DMS 273 treated with DMSO at 0.1 percent for 48 hours (cell line): ENCODE measurements at places on chromosomes 11 and 22.

DNA sequence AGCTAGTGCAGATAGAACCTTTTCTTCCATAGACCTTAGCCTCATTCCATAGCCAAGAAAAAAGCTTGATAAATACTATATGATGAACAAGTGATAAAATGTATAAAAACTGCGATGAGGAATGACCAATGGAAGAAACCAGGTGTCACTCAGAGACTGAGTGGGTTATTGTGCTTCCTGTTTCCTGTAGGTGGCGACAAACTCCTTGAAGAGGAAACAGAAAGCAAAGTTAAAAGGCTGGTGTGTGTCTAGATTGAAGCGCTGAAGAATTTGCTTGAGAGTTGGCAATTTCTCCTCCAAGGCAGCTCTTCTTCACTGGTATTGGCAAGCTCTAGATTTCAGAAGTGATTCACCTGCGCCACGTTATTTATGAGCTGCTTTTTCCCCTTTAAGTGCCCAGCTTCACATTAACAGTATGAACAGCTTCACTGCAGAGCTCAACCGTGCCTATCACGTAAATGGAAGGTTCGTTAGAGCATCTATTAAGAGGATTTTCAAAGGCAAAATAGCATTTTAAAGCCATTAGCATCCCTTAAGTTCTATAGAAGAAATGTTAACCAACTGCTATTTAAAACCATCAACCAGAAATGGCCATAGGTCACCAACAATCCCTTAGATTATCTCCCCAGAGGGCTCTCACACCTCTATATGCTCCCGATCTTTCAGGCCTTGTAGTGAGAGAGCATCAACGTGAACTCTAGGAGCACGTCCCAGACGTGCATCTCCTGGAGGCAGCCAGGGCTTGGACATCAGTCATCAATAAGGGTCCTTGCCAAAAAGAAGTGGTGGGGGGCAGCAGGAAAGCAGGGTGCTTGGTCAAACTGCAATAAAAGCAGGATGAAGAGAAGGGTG, 179.4 kb downstream of the CADM1 start:
- DNase-seq, result peak; percentile 22

GRCh38 chr11:34758262-34758661, 137.4 kb downstream of the EHF start:
- no peak for DNase-seq

DNA sequence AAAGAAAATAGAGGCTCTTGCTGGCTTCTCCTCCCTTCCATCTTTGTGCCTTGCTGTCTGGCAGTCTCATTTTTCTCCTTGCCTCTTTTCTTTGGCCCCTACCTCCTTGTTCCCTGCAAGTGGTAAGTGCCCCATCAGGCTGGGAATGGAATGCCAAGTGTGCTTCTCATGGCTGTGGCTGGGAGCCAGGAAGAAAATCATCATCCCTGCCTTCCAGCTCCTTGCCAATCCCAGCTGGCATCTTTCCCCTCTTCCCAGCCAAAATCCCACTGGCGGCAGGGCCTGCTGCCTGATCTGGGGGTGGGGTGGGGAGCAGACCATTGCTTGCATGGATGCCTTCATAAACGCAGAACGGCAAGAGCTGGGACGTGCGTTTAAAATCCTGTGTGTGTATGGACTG, 27.0 kb upstream of the SLC25A18 start:
- no peak for DNase-seq

GRCh38 chr11:64469288-64469687, 110.3 kb downstream of the RPS6KA4 start:
- DNase-seq, result no peak

- DNase-seq, result no peak
These were observed 359.0 kb downstream of the BRD1 start for GRCh38 chr22:49468487-49469198.

- DNase-seq, result no peak
These were observed 39.9 kb downstream of the CD44 start for GRCh38 chr11:35178873-35179272.

- no peak for DNase-seq
These were observed 459.9 kb upstream of the CCDC179 start for GRCh38 chr11:23320131-23320530.

- DNase-seq, result peak; percentile 12
These were observed 330.5 kb downstream of the NXPE2 start for GRCh38 chr11:115008799-115009198.

GRCh38 chr11:102564110-102564509, 33.6 kb upstream of the MMP7 start:
- no peak for DNase-seq

DNA sequence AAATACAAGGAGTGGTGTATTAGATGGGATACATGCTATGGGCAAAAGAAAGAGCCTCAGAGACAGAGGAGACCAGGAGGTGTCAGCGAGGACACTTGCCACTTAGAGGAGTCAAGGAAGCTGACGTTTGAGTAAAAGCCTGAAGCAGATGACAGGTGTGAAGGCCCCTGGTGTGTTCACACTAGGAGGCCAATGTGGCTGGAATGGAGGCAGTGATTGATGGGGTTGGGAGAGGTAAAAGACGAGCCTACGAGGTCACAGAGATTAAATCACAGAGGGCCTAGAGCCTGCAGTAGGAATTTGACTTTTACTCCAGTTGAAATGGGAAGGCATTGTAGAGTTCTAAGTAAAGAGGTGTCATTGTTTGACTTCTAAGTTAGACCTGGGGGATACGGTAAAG, 12.0 kb upstream of the GDPD5 start:
- DNase-seq, result no peak

DNA sequence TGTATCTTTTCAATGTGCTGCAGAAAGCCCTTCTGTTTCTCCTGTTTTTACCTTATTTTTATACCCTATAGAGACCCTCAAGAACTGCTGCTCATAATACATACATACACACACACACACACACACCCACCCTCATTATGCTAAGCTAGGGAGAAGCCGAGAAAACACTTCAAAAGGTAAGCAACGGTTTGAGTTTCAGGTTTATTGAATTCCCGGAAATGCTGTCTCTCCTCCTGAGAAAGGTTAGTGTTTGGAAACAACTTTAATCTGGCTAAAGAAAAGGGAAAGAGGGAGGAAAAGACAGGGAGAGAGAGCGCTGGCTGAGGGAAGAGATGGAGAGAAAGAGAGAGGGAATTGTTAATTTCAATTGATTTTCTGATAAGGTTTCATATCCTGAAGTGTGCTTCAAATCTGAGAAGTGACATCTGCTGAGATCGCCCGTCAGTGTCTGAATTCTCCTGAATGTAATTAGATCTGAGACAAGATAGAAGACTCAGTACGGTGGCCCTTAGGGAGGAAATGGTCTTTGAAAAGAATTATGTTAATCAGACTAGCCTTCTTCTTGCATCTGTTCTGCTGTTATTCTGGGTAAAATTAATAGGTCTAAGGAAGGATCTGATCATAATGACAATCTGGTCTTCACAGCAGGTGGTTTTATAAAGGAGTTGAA, 169.1 kb downstream of the NXPE2 start:
- DNase-seq, result peak; percentile 37

GRCh38 chr22:23787600-23787896, 782 bp downstream of the SMARCB1 start:
- DNase-seq, result no peak

DNA sequence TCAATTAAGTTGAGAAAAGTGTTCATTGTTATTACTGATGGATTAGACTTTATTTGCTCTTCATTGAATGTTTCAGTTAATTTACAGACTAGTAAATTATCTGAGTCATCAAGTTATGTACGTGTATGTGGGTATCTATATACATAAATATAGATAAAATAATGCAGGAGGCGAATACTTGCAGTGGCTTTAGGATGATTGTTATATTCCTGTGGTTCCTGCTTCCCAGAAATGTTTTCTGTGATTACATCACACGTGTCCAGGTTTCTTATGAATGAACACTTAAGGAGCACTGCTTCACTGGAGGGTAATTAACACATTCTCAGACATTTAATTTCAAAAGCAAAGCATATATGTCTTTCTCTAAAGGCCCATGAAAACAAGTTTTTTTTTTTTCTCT, 28.4 kb downstream of the YAP1 start:
- no peak for DNase-seq

DNA sequence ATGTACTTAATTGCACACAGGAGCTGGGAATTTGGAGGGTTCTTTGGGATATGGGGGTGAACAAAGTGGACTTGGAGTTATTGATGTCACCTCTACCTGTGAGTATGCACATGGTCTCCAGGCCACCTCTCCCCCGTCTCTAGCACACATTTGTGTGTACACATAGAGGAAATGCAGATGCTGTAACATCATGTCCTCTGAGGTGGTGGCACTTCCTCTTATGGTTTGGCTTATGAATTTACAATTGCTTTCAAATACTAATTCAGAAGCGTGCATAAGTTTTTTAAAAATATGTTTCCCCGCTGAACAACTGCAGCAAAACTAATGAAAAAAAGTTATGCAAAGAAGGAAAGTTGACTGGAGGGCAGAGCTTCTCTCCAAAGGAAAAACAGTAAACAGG, 152.0 kb upstream of the TENM4 start:
- DNase-seq, result no peak

GRCh38 chr22:44445731-44446130, 52.3 kb downstream of the RTL6 start:
- no peak for DNase-seq

- DNase-seq, result no peak
These were observed 6.9 kb downstream of the SCGB1C1 start for GRCh38 chr11:199782-200181.

GRCh38 chr11:9716275-9717039, 52.6 kb downstream of the SWAP70 start:
- no peak for DNase-seq
